ENCODE measurements at places on chromosomes 5 and 9.

- no peak for DNase-seq
These were observed 192.3 kb downstream of the PALM2AKAP2 start for GRCh38 chr9:109972026-109972882.

DNA sequence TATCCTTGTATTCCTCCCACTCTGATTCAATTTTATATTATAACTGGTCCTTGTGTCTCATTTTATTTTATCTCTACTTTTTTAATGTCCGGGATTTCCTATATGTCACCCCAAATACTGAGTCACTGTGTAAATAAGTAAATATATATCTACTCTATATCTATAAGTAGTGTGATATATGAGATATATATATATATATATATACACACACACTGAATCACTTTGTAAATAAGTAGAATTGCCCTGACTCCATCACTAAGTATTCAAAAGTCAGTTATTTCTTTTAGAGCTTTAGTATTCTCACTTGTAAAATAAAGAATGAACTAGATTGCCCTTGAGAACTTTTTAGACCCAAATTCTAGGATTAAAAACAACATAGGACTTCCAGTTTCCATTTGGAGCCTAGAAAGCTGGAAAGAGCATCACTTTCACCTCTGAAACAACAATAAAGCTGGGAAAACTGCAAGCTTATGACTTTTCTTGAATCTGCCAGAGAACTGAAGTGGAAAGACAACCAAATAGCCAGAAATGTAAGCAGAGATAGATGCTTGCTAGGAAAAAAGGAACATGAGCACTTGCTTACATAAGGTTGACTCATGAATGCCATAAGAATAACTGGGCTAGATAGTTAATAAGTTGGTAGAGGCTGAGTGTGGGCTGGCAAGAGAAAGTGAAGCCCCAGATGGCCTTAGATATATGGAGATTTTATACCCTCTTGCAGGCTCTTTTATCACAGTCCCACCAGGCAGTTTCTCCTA lies 171.1 kb upstream of the TLX3 start:
- DNase-seq = peak; percentile 48

- DNase-seq = no peak
These were observed 347.4 kb downstream of the PSAT1 start for GRCh38 chr9:78644359-78644758.

DNA sequence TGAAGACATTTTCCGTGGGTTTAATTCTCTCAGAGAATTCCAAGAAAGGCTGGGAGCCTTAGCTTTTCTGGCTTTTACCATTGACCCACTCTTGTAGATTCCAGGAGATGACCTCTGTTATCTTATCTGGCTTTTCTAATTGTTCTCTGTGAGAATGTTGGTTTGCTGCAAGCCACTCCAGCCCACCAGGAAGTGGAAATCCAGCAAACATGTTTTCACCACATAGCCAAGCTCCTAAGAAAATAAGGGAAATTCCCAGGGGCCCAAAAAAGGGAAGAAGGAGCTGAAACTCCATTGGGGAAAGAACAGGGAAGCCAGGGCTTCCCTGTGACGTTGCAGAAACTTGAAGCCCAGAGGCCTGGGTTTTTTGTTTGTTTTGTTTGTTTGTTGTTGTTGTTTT lies 19.7 kb downstream of the GPR107 start:
- DNase-seq = no peak

GRCh38 chr5:32443541-32444430 lies 754 bp downstream of the ZFR start:
- peak; percentile 48 for DNase-seq

DNA sequence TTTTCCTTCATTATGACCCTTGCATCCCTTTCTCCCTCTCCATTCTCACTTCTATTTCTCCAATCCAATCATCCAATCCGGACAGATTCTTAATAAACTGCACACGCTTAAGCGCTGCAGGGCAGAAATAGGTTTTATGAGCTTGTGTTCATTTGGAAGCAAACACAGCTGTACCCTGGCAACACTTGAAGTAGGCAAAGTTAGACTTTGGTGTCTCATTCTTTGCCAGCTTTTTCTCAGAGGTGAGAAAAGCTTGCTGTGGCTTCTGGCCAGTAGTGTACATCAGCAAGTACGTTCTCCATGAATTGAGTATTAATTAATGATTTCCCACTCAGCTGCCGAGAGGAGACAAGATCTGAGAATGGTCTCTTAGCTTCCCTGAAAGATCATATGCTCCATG lies 88.5 kb downstream of the FBXO4 start:
- no peak for DNase-seq

- no peak for DNase-seq
These were observed 40.3 kb upstream of the SLC12A7 start for GRCh38 chr5:1152156-1152555.

DNA sequence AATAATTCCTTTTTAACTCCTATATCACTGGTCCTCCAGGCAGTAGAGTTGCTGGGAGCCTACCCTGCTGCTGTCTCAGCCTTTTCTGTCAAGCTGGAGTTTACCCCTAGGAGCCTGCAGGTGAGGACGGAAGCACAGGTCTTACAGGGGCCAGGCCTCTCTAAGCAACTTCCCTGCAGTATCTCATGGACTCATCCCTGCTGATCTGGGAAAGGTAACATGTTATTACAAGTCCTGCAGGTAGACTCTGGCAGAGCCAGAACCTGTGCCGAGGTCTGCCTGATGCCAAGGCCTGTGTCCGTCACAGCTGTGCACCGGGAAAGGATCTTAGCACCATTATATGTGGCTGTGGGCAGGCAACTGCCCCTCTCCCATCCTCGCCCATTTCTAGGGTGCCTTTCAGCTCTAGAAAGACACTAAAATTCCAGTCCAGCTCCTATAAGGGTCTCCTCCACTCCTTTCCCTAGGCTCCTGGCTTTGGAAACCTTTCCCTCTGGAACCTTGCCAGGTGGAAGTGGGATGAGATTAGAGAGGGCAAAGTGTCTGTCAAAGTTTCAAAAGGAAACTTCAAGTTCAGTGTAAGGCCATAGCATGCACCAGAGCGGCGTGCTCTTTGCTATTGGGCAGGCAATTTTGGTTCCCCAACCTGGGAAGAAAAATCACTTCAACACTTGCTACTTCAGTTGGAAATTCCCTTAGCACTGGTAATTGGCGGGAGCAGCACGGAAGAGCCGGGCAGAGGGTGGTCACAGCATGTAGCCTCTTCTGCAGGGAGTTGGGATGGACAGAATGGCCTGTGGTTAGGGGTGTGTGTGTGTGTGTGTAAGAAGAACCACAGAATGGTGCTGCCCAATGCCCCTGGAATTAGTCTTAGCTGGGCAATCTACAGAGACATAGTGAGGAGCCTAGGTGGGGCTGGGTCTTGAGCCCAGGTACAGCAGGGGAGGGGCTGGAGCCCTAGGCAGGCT lies 17.5 kb downstream of the TMEM171 start:
- DNase-seq = no peak

GRCh38 chr5:139147483-139148087 lies 50.6 kb downstream of the SIL1 start:
- peak; percentile 69 for DNase-seq

DNA sequence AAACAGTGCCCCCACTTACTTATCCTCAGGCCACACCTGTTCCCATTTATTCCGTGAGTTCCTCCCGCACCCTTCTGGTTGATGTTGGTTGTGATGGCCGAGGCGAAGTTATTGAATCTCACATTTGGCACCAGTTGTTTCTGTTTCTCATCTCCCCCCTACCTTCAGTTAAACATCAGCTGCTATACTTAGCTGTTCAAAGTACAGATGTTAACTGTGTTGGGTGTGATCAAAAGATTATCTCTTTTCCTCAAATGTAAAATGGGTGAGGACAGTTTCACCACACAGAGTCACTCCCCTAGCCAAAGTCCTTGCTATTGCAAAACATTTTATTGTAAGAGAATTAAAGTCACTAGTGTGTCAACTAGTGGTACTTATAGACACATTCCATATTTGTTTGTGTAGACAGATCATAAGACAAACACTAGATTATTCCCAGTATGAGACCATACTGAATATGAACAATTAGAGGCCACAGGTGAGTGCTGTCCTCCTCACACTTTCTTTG lies 43.2 kb upstream of the PRSS3 start:
- DNase-seq = no peak

GRCh38 chr5:170630226-170630625 lies 126.4 kb downstream of the KCNIP1 start:
- DNase-seq = no peak

- DNase-seq = no peak
These were observed 49.6 kb downstream of the ZFR start for GRCh38 chr5:32394981-32395380.

- no peak for DNase-seq
These were observed 30.0 kb upstream of the RECK start for GRCh38 chr9:36006549-36007315.

GRCh38 chr9:34047864-34048726 lies 592 bp downstream of the UBAP2 start:
- DNase-seq = no peak

- no peak for DNase-seq
These were observed 46.3 kb upstream of the LARP1 start for GRCh38 chr5:154708846-154709245.

DNA sequence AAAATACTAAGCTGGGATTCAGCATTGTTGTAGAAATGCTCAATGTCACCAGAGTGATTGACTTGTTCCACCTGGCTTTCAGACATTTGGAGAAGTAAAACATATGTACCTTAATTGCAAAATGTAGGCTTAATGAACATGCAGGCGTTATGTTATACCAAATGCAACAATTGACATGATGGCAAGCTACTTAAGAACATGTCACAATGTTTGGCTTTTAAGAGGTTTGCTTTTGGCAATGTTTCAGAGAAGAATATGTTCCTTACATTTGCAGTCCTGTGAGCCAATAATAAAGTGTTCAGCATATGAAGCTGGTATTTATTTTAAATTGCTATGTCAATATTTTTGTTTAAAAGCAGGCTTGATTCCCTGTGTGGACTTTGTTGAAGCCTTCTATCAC lies 111.7 kb upstream of the NUDT12 start:
- no peak for DNase-seq

DNA sequence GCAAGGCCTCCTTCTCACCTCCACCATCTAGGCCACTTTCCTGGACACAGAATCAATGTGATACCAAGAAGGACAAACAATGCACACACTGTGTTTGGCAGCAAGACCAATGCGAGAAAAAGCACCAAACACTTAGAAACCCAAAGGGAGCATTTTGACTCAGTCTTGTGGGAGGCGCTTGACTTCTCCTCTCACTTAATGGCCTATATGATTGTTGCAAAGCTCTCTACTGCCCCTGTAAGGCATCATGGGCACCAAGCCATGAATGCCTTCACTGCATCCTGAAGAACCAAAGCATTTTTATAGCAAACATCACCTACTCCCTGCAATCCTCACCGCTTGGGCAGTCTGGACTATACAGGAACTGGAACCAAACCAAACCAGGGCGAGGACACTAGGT lies 57.5 kb downstream of the CDH6 start:
- DNase-seq = no peak

DNA sequence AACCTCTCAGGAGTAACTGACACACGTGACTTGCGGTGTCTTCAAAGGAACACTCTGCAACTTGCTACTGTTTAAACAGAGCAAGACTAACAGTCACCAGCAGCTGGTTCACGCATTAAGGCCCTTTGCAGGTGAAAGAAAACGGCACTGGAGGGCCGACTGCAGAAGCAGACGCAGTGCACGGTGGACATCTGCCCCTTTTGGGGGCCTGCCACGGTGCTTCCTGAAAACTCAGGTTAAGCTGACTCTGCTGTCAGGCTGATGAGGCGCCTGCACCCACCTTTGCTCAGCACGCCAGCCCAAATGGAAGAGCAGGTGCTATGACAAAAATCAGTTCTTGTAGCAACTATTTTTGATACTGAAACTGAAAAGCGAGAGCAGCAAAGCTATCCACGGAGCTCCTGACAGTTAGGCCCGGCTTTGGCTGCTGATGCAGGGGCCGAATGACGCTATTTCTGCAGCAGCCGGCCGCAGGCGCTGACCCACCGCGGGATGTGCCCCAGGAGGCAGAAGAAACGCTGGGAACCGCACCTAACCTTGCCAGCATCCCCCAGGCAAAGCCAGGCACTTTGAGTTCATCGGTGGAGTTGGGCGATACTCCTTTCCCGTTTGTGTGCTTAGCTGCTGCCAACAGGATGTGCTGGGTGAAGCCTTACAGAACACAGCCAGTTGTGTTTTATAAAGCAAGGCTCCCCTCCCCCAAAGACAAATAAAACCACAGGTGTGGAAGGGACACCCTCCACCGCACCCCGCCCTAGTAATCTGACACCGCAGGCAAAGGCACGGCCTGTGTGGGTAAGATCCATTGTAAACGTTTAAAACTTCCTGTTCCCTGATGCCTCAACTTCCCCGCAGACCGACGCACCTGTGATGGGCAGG lies 21.1 kb upstream of the TERT start:
- DNase-seq = no peak

DNA sequence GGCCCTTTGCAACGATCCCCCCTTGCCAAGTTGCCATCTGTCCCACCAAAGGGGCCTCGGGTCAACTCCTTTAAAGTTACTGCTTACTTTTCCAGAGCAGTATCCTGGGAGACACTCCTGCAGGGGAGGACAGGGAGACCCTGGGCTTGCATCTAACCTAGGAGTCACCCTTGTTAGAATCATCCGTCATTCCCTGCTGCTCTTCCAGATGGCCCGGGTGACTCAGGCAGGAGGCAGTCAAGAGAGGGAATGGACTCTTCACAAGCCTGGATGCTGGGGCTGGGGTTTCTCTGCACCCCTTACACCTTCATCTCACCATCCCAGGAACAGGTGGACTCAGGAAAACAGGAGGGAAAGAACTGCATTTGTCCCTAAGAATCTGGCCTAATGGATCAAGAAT lies 175.6 kb downstream of the GABBR2 start:
- no peak for DNase-seq

GRCh38 chr5:179800071-179800695 lies 6.4 kb downstream of the LTC4S start:
- DNase-seq = no peak

GRCh38 chr5:142784401-142784955 lies 14.3 kb downstream of the ARHGAP26 start:
- no peak for DNase-seq

All from fibroblast of gingiva (primary cell).